T1000 (cell line): ENCODE measurements at places on chromosomes 7 and 10.

DNA sequence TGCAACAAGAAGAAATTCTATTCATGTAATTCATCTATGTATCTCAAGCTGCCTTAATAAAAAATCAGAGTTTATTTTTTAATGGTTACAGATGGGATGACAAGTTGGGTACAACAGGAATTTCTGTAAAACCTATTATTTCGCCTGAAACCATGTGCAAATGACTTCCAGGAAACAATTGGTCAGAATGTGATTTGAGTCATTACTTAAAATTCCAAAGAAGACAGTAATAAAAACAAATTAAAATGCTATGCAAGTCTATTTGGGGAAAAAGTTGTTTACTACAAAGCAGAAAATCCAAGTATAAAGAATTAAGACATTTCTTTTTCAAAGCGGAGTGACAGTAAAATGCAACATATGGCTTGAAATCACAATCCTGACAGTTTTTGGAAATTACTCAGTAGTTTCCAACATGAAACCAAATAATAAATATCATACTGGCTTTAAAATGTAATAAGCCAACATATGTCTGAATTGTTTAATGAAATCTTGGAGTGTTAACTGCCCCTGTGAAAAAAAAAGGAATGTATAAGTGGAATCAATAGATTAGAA, 41.5 kb upstream of the SEMA3C start:
- DNase-seq, result no peak

GRCh38 chr7:41148521-41148951, 554.4 kb downstream of the INHBA start:
- no peak for DNase-seq

DNA sequence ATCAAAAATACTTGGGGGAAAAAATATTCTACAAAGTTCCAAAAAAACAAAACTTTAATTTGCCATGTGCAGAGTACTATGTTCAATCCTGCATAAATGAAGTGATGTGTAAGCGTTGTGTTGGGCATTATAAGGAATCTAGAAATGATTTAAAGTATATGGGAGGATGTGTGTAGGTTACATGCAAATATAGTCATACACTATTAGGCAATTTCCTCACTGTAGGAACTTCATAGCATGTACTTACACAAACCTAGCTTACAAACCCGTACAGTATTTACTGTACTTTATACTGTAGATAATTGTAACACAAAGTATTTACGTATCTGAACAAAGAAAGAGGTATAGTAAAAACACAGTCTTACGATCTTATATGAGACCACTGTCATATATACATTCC, 72.3 kb downstream of the NRBF2 start:
- DNase-seq, result no peak

GRCh38 chr7:13327669-13328068, 640.2 kb downstream of the ARL4A start:
- DNase-seq, result peak; percentile 4

DNA sequence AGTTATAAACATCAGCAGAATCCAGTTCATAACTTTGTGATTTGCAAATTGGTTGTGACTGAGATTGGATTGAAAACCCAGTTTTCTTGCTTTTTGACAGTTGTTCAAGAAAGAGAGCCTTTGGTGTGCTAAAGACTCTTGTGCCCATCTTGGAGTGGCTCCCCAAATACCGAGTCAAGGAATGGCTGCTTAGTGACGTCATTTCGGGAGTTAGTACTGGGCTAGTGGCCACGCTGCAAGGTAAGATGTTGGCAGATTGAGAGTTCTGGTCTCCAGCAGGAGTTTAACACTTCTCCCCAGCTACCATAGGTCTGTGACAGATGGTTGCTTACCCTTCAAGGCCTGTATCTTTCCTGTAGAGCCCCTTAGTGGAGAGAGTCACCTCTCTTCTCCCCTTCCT, 2.6 kb downstream of the SLC26A4 start:
- DNase-seq, result no peak

DNA sequence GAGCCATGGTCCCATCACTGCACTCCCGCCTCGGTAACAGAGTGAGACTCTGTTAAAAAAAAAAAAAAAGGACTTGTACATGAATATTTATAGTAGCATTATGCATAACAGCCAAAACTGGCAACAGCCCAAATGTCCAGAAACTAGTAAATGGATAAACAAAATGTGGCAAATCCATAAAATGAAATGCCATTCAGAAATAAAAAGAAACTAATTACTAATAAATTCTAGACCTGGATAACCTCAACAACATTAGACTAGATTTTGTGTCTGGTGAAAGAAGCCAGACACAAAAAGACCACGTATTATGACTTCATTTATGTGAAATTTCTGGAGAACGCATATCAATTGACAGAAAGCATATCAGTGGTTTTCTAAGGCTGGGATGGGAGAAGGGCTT, 74.5 kb downstream of the HPSE2 start:
- DNase-seq, result no peak

GRCh38 chr10:113456741-113457140, 96.1 kb upstream of the HABP2 start:
- DNase-seq, result no peak

DNA sequence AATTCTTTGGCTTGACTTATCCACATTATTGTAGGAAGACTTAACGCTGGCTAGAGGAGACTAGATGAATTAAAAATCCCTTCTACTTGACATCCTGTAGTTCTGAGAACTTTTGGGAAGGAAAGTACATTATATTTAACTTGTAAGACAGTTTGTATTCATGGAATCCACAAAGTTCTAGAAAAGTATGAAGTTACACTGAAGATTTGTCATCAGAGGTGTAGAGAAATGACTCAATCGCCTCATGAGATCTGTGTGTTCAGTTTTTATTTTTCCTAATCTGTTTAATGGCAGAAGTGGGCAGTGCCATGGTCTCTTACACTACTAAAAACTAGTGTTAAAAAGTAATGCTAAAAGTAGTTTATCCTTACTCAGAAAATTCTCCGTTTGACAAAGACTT, 89.1 kb upstream of the SMIM30 start:
- DNase-seq, result no peak
